Stimulated activated CD8-positive, alpha-beta memory T cell treated with anti-CD3 and anti-CD28 coated beads, Interleukin-4, amount 100 ng/mL, for 4 hours (primary cell): ENCODE measurements at places on chromosomes 6 and 20.

DNA sequence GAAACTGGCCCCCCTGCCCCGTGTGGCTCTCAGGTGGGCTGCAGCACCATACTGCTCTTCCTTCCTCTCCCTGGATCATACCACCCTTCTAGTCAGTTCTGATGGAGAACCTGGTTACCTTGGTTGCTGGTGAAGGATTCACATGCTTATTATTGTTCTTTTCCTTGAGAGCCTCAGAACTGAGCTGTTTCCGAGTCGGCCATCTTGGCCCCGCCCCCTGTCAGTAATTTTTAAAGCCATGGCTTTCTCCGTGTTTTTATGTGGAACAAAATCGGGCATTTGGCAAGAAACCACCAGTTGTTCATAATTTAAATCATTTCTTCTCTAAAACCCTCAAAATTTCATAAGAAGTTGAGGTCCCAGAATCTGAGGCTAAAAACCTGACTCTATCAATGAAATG lies 493.8 kb downstream of the NKAIN2 start:
- no peak for DNase-seq

DNA sequence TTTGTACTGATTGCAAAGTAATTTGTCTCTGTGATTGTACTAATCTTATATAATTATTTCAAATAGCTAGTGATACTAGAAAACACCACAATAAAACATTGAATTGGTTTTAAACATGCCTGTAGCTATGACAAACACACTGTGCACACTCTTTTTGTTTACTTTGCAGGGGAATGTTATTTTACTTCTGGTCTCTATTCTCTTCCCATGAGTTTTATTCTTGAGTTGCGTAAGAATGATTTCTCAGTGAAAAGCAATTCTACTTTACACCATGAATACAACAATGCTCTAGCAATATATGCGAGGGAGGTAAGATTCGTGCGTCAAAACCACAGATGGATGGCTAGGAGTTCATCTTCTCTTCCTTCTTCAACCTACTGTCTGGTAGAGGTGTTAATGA lies 68.4 kb upstream of the PHACTR1 start:
- no peak for DNase-seq

GRCh38 chr6:127420556-127420955 lies 38.6 kb downstream of the KIAA0408 start:
- DNase-seq = peak; percentile 49

DNA sequence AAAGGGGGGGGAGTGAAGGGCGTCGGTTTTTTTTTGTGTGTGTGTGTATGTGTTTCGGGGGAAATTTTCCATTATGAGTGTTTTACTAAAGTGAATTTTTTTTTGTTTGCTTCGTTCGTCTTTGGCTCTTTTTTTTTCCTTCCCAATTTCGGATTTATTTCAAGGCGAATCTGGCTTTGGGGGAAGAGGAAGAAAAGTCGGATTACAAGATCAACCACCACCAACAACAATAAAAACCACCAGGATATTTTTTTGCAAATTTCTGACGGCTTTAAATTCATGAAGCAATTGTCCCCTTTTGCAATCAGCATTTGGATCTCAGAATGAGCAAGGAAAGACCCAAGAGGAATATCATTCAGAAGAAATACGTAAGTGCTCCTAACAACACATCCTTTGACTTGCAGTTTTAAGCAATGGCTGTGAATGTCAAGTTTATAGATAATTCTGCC lies 372 bp downstream of the JARID2 start:
- no peak for DNase-seq

- no peak for DNase-seq
Observed at GRCh38 chr6:119171864-119172588, 93.6 kb upstream of the FAM184A start.

GRCh38 chr6:30742316-30743098 lies at the start of gene FLOT1:
Gene FLOT1, minus strand, starts transcription at chr6:30742687. Its CDS starts 498 bp downstream, at chr6:30742189.
- DNase-seq = peak; percentile 91

- DNase-seq = peak; percentile 15
Observed at GRCh38 chr6:166512567-166512966, 73.9 kb downstream of the RAMACL start.
